ENCODE measurements at places on chromosomes 16 and 17.

DNA sequence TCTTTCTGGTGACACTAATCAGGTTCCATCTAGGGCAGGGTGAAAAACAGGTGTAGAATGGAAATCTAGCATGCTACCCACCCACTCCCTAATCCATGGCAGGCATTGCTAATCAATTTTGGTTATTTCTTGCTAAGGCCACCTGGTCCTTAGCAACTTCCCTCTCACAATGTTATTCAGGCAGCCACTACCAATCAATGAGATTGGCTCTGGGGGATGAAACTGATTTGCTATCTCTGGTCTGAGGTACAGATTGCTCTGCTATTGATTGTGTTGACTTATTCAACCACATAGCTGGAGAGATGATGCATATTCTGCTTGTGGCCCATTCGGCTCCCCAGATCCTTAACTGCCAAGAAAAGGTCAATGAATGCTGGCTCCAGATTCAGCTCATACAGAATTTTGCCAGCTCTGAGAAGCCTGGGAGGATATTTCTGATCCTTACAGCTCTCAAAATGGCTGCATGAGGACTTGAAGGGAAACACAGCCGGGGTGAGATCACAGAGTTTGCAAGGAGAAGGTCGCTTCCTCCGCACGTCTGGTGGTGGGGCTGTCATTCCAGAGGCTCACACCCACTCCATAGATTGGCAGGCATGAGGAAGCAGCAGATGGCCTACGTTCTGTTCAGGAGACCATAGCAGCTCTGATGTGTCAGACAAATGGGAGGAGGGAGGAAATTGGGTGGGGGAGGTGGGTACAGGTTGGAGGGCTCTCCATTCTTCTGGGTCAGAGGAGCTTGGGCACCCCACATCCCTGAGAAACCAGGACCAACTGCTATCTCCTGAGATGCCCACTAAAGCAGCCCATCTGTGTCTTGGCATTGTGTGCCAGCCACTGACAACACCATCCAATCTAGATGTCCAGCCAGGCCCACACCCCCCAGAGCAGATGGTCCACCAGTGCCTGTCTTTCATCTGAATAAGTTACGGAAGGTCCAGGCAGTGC is 22.3 kb downstream of the SEZ6 start:
- no peak for DNase-seq

GRCh38 chr17:73172252-73172651 is 7.4 kb downstream of the SSTR2 start:
- no peak for DNase-seq

- DNase-seq = no peak
Measured at GRCh38 chr17:60442271-60443173, 20.2 kb downstream of the CHCT1 start.

DNA sequence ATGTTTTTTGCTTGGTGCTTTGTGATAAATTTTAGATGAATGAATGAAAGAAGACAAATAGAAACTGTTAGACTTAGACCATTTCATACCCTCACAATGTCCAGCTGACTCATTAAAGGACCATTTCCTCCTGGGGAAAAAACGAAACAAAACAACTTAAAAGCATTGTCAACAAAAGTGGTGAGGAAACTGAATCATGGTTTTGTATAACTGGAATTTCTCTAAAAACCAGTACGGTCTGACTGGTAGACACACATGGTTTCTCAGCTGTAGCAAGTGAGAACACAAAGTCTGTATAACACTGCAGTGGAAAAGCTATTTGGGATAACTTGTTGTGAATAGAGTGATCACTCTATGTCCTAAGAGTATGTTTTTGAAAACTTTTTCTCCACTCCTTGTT is 5.3 kb upstream of the DDX52 start:
- no peak for DNase-seq

DNA sequence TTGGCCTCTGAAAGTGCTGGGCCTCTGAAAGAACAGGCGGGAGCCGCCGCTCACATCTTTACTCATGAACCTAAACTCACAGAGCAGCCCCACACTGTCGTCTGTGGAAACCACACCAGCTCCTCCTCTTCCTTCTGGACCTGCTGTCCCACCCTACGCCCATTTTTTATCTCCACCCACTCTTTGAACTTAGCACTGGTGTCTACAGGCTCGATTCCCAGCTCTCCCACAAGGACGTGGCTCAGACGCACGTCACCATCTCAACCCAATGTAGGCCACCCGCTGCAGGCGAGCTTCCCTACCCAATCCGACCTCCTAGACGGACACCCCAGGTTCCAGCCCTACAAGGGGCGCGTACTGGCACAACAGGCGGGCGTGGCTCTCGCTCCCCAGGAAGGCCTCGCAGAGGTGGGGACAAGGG is 62.2 kb downstream of the NXN start:
- DNase-seq = no peak
